ENCODE measurements at places on chromosomes 12 and 14.

GRCh38 chr12:48164451-48164850 is 7.1 kb upstream of the ASB8 start:
- no peak for DNase-seq

DNA sequence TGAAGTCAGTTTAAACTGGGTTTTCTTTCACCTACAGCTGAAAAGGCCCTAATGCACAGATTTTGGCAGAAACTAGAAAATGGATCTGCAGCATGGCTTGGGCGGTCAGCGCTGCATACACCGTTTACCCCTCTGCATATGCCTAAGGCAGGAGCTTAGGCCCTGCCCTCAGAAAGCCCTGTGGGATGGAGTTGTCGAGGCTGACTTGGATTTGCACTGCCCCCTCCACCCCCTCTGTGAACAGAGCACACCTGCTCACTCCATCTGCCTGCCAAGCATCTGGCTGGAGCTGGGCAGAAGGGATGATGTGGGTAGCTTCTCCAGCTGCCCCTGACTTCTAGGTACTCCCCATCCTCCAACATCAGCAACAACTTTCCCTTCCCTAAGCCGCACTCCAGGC is 41.9 kb downstream of the TTC7B start:
- DNase-seq: no peak

- no peak for DNase-seq
Measured at GRCh38 chr12:29238822-29239291, 89.8 kb downstream of the FAR2 start.

- DNase-seq: no peak
Measured at GRCh38 chr14:65853407-65853955, 441.0 kb downstream of the FUT8 start.

DNA sequence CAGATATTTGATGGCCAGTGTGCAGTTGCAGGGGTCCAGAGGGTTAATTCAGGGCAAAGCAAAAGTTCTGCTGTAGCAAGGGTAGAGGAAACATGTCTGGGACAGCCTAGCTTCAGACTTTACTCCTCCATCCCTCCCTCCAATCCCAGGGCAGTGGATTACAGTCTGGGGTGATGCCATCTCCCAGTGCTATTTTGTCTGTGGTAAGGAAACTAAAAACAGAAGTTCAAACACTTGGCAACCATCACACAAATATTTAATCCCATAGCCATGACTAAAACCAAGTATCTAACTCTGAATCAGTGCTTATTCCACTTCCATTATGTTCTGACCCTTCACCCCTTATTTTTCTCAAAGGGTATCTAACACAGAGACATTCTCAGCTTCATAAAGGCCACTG is 61.8 kb downstream of the PIK3C2G start:
- DNase-seq: no peak

Measured in activated CD4-positive, alpha-beta T cell treated with anti-CD3 and anti-CD28 coated beads, Interleukin-2, amount 10 ng/mL, durations not matched to agents 7 days and 5 days (primary cell).